Activated CD8-positive, alpha-beta memory T cell treated with anti-CD3 and anti-CD28 coated beads for 24 hours (primary cell): ENCODE measurements at places on chromosomes 6 and 20.
A peak's percentile ranks its signal among the peaks of the same experiment; 100 is the strongest.

GRCh38 chr20:64116541-64117431 lies 9.4 kb upstream of the NPBWR2 start:
- peak; percentile 50 for DNase-seq

- DNase-seq: no peak
Observed at GRCh38 chr20:63766695-63767426, 27.3 kb downstream of the SLC2A4RG start.

- no peak for DNase-seq
Observed at GRCh38 chr6:128074567-128074966, 173.7 kb upstream of the THEMIS start.

GRCh38 chr6:119952696-119953095 lies 603.1 kb upstream of the MAN1A1 start:
- no peak for DNase-seq

DNA sequence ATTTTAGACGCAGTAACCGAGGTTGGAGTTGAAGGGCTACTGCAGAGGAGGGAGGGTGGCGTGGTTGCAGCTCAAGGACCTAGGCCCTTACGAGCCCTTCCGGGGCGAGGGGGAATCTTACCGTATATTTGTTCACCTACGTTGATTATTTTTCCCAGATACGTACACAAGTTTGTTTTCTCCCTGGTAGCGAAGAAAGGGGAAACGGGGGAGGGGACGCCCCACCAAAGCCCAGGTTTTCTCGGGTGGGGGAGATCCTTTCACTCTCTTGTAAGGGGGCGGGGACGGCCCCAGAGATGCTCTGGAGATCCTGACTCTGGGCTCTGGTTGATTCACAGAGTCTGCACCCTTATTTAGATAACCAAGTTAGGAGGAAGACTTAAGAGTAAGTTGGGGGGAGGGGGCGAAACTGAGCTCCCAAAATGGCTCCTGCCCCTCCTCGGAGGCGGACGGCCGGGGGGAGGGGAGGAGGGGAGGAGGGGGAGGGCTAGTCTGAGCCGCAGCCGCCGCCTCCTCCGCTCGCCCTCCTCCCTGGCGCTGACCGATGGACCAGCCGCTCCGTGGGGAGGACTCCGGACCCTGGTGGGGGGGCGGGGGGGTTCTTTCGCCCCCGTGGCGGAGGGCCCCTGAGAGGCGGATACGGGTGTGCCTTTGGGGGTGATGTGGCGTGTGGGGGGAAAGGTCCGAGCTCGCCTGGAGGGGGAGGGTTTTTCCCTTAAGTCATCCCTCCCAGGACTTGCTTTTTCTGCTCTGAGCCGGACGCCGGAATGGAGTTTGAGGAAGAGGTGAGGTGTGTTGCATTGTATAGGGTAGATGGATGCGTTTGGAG lies 2.2 kb downstream of the BRD2 start:
- peak; percentile 91 for DNase-seq

DNA sequence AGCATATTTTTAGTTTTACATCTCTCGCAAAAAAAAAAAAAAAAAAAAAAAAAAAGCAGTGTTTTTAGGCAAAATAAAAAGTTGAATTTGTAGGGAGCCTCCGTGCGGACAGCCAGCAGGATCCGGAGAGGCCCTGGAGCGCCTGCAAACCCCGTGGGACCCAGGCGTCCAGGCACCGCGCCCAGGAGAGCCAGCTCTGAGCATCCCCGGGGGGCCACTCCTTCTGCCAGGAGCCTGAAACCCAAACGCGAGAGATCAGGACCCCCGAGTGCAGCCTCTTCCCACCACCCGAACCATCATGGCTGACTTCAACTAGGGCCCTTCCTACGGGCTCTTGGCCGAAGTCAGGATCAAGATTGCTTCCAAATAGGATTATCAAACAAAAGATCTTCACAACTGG lies 54.1 kb upstream of the LY86 start:
- no peak for DNase-seq

- DNase-seq: peak; percentile 53
Observed at GRCh38 chr20:43961541-43962471, 47.2 kb downstream of the TOX2 start.

DNA sequence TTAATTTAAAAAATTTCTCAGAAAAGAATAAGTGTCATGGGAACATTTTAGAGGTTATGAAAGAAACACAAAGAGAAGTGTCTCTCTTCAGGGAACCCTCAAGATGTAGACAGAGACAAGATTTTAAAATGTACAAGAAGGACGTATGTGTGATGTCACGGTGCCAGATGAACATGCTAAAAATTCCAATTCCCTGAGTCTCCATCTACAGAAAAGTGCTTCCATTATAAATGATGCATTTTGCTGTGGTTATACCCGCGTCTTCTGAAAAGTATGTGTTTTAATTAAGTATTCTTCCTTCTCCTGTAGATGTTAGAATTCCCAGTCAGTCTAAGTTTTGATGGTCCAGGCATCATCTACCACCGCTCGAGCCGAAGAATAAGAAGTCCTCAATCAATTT lies 489.1 kb downstream of the PREX1 start:
- DNase-seq: no peak

- DNase-seq: no peak
Observed at GRCh38 chr20:38452880-38453624, 17.9 kb upstream of the SNHG17 start.

GRCh38 chr20:50628853-50629669 lies 62.3 kb downstream of the RIPOR3 start:
- no peak for DNase-seq

DNA sequence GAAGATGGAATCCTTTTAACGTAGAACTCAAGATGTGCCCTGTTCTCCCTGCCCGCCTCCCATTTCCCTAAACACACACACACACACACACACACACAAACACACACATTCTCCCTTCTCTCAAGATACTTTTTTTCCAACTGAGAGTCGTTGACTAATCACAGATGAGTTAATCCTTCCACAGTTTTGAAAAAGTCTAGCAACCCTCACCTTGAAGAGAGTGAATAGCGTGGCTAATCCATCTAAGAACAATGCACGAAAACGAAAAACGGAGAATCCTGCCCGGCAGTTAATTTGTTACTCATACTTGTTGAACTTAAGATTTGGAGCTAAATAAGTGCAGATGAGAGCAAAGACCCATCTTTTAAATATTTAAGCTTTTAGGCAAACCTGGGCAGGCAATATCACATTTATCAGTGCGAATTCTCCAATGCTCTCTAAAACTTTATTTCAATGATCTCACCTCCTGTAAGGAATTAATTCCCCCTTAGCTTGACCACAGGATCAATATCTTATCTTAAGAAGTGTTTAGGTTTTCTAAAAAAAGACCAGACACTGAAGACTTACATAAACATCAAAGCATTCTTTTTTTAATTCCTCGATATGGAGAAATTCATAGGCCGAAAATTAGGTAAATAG lies 1.1 kb downstream of the AGPAT4 start:
- DNase-seq: no peak

DNA sequence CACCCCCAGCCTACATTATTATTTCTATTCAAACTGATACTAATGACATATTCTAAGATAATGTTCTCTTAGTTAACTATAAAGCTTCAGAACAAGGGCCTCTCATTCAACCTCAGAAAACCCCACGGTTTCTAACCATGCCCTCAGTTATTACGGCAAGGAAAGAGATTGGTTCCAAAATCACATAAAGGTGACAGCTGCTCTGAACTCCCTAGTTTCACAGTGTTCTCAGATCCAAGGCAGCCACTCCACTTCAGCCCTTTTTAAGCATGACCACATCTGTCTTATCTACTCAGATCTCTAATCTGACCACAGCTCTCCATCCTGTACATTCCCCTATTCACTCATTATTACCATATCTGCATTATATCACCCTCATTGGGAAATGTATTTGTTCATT lies 98.8 kb upstream of the CEP85L start:
- DNase-seq: no peak

DNA sequence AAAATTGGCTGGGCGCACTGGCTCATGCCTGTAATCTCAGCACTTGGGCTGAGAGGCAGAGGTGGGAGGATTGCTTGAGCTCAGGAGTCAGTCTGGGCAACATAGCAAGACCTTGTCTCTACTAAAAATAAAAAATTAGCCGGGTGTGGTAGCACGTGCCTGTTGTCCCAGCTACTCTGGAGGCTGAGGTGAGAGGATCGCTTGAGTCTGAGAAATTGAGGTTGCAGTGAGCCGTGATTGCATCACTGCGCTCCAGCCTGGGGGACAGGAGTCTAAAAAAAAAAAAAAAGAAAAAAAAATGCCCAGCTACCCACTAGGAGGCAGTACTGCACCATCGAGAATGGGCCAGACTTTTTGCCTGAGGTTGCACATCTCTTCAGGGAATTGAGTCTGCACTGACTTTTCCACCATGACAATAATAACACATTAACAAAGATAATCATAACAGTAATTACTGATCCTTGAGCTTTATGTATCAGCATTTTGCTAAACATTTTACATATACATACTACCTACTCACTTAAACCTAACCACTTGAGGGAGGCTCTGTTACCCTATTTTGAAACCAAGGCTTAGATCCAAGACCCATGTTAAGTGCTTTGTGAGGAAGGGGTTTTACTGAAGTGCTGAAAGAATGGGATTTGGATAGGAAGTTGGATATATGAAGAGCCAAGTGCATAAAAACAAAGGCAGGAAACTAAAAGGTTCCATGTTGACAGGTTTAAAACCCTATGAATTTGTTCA lies 21.0 kb downstream of the SRSF3 start:
- peak; percentile 68 for DNase-seq

DNA sequence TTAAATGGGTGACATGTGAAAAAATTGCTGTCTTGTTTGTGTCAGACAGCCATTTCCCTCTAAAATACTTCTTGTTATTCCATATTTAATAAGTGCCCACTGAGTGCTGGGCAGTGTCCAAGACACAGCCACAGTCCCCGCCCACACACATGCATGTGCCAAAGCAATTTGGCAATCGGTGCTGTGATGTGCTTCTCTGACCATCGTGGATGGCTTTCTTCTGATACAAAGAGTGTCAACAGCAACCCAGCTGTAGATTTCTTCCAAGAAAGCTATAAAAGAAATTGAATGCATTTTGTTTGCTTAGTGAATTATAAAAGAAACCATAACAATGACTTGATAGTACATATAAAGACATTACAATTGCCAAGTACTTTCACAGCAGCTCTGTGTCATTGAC lies 140.5 kb upstream of the ATXN1 start:
- no peak for DNase-seq

DNA sequence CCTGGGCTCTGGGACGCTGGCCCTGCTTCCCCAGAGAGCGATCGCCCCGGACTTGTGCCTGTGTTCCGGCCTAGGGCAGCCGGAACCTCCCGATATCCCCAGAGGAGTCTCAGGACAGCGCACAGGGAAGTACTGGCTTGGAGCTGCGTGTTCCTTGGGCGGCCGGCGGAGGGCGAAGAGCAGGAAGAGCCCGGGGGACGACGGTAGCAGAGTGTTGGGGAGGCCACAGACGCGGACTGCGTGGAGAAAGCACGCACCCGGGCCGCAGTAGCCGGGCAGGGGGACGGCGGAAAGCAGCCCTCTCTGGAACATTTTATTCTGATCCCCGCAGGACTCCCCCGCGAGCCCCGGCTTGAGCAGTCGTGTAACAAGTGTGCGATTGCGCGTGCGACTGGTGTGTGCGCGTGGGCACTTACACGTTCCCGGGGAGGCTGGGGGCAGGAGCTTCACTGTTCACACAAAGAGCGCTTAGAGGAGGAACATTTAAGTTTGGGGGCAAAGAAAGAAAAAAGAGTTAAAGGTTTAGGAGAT lies 36.1 kb downstream of the NCR2 start:
- peak; percentile 60 for DNase-seq
